ENCODE measurements at places on chromosomes 1 and 21. TPM values are rescaled to one million over a fixed set of nuclear protein-coding genes. Genes with fewer than 3 reads are reported as not detected.
A peak's percentile ranks its signal among the peaks of the same experiment; 100 is the strongest.

Gene PTPRU
- total RNA-seq = 3.4 TPM

Gene SPRR2A
- total RNA-seq = not detected

Gene BARHL2
- total RNA-seq = not detected

Gene PRKAB2
- total RNA-seq = 9.5 TPM

Gene KRTAP7-1
- total RNA-seq = not detected

Gene RIMS3
- total RNA-seq = not detected

Gene NDUFS2
- total RNA-seq = 194 TPM

Gene ACTL8
- total RNA-seq = not detected

DNA sequence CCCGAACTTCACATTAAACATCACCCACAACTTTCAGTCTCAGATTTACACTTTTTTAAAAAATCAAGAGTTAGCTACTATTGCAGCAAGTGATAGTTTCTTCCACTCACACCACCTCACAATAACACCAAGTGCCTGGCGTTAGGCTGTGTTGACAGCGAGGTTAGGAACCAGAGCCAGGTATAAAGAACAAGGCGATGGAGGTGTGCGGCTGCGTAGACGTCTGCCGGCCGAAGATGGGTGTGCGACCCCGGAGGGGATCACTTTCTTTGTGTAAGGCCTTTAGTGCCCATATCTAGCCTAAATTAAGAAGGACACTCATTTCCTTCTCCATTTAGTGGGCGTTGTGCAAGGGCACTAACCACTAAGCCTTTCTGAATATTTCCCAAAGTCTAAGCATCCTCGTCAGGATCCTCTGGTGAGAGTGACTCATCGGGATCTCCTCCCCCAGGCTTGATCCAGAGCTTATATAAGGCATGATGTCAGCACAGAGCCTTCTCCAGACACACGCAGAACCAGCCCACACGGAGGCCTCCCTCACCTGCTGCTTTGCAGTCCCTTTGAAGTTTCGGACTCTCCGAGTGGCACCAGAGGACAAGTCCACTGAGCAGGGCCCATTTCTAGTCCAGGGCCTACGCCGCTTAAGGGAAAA, 11.8 kb downstream of the NHLH2 start:
- peak; percentile 90 for DNase-seq

- DNase-seq = no peak
These were observed 19.4 kb downstream of the TCP10L start for GRCh38 chr21:32565856-32566465.

- DNase-seq = no peak
These were observed 50.2 kb downstream of the PCNX2 start for GRCh38 chr1:233245191-233245765.

DNA sequence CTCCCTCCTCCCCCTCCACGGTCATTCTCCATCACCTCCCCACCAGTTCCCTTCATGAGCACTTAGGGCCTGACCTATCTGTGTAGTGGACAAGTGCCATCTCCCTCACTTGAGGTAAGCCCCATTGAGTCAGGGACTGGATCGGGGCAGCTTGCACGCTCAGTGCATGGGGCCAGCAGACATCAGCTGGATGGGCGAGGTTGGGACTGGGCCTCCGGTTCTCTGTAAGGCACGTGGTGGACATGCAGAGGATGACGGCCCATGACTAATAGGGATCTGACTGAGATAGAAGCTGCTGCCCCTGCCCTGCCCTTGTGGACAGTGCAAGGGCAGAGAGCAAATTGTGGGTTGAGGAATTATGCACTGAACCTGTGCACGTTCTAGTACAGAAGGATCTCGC, 120.4 kb upstream of the C1orf174 start:
- no peak for DNase-seq

GRCh38 chr21:24514081-24514733, 1093.1 kb downstream of the MRPL39 start:
- DNase-seq = no peak

DNA sequence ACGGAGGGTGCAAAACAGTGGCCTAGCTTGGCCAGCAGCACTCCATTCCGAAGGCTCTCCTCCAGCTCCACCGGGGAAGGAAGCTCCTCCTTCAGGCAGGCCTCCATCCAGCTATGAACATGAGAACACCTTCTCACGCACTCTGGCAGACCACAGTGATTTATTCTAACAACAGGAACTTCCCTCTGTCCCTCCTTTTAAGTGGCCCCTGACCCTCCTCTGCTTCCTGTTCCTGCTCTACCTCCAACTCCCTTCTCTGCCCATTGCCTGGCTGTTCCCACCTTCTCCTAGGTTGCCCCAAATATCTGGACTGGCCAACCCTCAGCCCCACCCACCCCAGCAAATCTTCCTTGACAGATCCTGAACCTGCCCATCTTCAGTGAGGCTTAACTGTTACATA, 5.9 kb downstream of the IQGAP3 start:
- DNase-seq = no peak

- DNase-seq = no peak
These were observed 31.9 kb upstream of the RAP1A start for GRCh38 chr1:111587509-111588174.

GRCh38 chr1:115239426-115239825, 98.6 kb downstream of the NGF start:
- peak; percentile 94 for DNase-seq

DNA sequence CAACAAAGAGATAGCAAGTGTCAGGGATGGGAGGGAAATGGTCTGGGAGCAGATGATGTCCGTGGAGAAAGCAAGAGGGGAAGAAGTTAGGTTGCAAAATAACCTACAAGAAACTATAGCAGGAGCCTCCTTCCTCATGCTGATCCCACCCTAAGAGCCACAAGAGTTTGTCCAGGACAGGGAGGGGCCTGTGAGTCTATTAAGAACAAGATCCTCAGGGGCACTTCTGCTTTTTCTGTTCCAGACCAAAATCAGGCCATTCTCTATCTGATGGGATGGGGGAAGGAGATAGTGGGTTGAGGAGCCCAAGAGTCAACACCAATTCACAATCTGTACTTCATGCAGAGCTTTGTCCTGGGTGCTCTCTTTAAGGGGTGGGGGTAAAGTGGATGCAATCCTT, 7.7 kb upstream of the ATP1A4 start:
- no peak for DNase-seq

DNA sequence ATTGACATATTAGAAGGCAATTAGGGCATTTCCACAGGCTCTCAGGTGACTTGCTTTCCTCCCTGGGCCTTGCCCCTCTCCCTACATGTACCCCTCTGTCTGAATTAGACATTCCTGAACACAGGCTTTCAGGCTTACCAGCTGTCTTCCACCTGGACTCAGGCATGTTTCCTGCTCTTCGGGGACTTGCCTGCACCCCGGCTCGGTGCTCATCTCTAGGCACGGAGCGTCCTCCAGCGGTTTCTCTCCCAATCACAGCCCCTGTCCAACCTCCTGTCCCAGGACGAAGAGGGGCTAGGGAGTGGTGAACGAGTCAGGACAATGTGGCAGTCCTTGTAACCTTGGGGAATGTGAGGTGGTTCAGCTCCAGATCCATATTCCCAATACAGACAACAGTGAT, 4.2 kb downstream of the PROK1 start:
- no peak for DNase-seq

DNA sequence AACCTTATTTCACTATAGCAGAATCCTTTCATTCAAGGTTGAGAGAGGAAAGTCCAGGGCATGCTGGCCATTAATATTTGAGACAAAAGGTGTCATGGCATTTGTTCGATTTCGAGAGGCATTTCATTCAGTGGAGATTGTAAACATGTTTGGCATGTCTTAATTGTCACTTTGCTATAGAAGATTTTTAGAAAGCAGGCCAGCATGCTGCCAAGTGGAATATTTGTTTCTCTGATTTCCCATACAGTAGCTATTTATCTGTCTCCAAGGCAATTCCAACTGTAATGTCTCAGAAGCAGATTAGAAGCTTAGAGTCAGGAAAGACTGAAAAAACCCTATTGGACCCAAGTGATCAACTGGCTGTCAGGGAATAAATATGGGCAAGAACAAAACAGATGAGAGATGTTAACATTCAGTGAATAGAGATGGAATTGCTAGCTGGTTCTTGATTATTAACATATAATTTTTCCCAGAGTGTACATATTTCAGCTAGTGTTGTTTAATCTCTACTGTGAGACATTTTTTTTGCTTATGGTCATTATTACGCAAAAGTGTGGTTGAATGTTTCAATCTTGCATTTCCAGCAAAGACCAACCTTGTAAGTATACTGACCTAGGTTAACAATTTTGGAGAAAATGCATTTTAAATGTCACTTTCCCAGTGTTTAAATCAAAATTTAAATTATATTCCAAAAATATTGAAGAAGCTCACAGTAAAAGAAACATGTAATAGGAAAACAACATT, 174.6 kb downstream of the KCNK2 start:
- DNase-seq = no peak

DNA sequence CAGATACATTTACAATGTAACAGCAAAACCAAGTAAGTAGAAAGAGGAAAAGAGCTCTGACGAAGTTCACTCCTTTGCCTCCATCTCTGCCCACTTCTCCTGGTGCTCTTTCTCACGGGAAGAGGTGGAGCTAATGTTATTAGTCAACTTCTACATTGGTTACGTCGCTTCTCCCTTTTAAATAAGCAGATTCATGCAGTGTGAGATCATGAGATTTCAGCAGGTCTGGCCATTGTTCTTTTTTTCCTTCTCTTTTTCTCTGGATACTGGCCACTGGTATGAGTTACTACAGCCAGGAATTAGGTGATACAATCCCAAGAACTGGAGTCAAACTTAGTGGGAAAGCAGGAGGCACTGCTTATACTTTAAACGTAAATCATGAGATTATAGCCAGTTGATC, 207.1 kb downstream of the AKT3 start:
- DNase-seq = peak; percentile 11

DNA sequence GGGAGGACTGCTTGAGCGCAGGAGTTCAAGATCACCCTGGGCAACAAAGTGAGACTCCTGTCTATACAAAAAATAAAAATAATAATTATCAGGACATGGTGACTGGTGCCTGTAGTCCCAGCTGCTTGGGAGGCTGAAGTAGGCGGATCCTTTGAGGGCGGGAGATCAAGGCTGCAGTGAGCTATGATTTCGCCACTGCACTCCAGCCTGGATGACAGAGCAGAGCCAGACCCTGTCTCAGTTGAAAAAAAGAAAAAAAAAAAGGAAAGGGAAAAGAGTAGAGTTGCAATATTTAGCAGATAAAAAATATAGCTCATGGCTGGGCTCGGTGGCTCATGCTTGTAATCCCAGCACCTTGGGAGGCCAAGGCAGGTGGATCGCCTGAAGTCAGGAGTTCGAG, 3.3 kb upstream of the S1PR1 start:
- no peak for DNase-seq

DNA sequence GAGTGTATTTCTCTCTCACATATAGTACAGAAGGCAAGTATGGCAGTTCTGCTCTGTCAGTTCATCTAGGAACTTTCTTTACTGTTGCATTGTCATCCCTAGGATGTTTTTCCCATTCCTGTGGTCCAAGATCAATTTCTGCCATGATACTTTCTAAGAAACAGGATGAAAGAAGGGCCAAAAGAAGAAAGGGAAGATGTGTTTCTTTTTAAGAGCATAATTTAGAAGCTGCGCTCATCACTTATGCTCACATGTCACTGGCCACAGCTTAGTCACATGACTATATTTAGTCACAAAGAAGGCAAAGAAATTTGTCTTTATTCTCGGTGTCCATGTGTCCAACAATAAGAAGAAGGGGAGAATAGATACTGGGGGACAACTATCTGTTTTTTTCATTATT, 7.0 kb upstream of the MAST2 start:
- no peak for DNase-seq

GRCh38 chr1:244545511-244545910, 84.4 kb downstream of the CATSPERE start:
- peak; percentile 11 for DNase-seq

- DNase-seq = no peak
These were observed 18.0 kb upstream of the TTC22 start for GRCh38 chr1:54819195-54819536.

GRCh38 chr1:158147401-158147800, 33.3 kb upstream of the CD1D start:
- DNase-seq = no peak

DNA sequence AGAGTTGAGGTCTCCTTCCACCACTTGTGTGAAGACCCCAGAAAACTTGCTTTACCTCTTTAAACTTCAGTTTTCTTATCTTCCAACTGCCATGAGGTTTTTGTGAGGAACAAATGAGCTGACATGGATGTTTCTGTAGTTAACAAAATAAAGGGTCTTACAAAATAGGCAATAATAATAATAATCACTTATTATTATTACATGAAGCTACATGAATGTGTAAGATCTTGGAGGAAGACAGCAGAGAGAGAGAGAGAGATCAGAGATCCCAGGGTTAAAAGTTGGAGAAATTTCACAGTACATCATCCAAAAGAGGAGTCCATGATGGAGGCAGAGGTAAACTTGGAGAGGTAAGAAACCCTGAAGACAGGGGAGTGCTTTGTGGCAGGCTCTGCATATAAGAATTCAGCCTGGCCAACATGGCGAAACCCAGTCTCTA, 10.7 kb downstream of the RCC1 start:
- DNase-seq = no peak

- no peak for DNase-seq
These were observed 104.6 kb downstream of the BACH1 start for GRCh38 chr21:29403301-29403700.

GRCh38 chr1:6131561-6131960, 48.6 kb downstream of the CHD5 start:
- DNase-seq = no peak

DNA sequence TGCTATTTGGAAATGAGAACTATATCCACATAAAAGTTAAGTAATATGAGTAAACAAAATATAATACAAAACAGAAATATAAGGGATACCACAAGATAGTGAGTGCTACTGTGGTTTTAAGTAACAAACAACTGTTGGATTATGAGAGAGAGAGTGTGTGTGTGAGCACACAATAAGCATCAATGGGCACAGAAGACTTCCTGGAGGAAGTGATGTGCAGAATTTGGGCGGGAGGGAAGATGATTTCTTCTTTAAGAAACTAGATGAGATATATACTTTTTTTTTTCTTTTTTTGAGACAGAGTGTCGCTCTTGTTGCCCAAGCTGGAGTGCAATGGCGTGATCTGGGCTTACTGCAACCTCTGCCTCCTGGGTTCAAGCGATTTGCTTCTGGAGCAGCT, 7.9 kb upstream of the IER5 start:
- no peak for DNase-seq

GRCh38 chr1:222171005-222171404, 376.9 kb downstream of the HHIPL2 start:
- DNase-seq = no peak

DNA sequence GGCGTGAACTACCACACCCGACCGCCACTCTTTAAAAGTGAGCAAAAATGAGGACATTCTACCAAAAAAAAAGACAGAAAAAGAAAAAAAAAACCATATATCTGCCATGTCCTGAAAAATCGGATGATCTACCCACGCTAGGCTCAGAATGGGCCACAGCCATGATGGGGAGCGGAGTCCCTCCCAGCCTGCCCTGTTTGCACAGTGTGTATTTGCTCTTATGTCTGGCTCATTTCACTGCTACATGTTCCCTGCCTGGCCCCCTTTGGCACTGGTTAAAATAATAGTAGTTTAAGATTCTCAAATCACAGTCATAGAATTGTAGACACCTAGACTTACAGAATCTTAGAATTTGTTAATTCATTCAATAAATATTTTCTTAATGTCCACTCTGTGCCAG, 121.9 kb downstream of the PTPRU start:
- DNase-seq = no peak

GRCh38 chr1:229420765-229421164, 13.1 kb downstream of the ACTA1 start:
- no peak for DNase-seq

Measured in MG63 (cell line).